ENCODE measurements at places on chromosomes 7 and 10.

DNA sequence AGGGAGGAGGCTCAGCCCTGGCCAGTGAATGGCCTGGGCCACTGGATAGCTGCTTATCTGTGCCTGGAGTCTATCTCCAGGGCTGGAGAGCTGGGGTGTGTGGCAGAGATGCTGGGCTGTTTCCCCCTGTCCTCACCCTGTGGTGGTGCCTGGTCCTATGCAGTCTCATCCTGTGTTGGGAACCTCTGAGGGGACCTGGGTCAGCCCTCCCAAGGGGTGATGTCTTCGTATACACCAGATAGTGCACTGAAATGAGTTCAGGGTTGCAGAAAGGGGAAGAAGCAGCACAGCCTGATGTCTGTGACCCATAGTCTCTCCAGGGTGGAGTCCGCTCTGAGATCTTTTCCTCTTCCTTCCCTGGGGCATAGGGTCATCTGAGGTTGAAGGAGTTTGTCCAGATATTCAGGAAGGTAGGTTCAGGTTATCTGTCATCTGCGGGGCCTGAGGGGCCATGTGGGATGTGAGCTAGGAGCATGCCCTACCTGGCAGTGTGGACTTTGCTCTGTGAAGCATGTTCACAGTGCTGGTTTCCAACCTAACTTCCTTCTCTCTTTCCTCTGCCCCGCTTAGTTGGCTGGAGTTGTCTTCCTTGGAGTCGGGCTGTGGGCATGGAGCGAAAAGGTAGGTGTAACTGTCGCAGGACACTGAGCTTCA is 33.4 kb upstream of the SH2D4B start:
- no peak for DNase-seq

DNA sequence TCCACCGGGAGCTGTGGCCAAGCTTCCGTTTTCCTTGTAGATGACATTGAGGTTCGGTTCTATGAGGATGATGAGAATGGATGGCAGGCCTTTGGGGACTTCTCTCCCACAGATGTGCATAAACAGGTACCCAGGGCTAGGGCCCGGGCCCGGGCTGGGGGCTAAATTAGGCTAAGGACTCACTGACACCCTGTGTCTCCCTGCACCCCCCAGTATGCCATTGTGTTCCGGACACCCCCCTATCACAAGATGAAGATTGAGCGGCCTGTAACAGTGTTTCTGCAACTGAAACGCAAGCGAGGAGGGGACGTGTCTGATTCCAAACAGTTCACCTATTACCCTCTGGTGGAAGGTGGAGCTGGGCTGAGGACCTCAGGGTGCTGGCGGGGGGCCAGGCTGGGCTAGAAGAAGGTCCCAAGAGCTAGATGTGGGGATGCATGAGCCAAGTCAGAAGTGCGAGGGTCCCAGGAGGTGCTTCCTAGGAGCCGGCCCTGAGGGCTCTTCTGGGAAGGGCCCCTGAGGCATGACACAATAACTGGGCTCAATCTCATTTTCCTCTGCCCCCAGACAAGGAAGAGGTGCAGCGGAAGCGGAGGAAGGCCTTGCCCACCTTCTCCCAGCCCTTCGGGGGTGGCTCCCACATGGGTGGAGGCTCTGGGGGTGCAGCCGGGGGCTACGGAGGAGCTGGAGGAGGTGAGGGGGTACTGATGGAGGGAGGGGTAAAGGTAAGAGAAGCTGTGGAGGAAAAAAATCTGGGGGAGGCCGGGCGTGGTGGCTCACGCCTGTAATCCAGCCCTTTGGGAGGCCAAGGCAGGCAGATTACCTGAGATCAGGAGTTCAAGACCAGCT is 2.9 kb downstream of the NFKB2 start:
- DNase-seq: no peak

DNA sequence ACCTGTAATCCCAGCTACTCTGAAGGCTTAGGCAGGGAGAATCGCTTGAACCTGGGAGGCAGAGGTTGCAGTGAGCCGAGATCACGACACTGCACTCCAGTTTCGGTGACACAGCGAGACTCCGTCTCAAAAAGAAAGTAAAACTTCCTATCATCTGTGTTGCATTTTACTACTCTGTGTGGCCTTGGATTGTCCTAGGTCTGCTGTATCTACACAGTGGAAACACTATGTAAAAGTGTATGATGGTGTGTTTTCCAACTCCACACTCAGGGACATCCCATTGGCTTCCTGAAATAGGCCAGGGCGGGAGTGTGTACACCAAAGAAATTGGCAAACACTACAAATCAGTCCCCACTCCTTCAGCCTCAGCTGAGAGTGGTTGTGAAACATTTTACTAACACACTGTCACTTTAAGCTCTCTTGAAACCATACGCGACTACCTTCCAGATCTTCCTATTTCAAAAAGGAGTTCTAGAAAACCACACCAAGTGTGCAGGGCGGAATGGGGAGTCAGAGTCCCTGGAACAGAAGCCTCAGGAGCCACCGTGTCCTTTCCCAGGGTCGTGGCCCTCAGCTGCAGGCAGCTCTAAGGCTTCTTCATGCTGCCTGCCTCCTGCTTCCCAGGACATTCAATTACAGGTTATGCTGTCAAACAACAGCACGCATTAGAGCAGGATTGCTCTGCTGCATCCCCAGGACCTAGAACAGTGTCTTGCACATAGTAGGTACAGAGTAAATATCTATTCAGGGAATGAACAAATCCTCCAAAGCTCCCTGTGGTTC is 275.4 kb downstream of the PARD3 start:
- DNase-seq: peak; percentile 64

- DNase-seq: no peak
These were observed 689.8 kb downstream of the INHBA start for GRCh38 chr7:41013117-41013516.

GRCh38 chr7:101099969-101100781 is 14.9 kb downstream of the TRIM56 start:
- peak; percentile 99 for DNase-seq
